ENCODE measurements at places on chromosomes 16 and 17.

GRCh38 chr17:33013596-33014375, 22.1 kb downstream of the SPACA3 start:
- H3K36me3 ChIP-seq = no peaks in the 10 kb centered on the region
- no peak overlapping the region for H3K27ac ChIP-seq
- peaks cover 15% of the 10 kb centered on the region for H3K27me3 ChIP-seq
- no peaks in the 10 kb centered on the region for H3K4me1 ChIP-seq
- H3K4me3 ChIP-seq = no peak overlapping the region

DNA sequence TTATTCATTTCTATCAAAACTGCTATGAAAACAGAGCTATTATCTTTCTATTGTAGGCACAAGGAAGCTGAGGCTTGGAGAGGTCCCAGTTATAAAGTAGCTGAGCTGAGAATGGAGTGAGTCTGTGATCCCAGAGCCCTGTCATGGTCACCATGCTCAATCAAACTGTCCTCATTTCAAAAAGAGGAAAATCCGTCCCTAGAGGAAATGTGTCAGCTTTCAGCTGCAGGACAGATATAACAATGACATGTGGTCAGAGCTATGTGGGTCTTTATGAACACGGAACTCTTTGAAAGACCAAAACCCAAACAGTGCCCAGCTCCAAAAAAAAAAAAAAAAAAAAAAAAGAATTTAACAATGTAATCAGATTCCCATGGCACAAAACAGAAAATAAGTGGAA, 266.1 kb downstream of the XYLT1 start:
- H3K4me3 ChIP-seq = no peak overlapping the region
- peaks cover 7% of the 10 kb centered on the region for H3K4me1 ChIP-seq
- no peaks in the 10 kb centered on the region for H3K27me3 ChIP-seq
- H3K36me3 ChIP-seq = peaks cover 25% of the 10 kb centered on the region
- H3K27ac ChIP-seq = no peak overlapping the region

DNA sequence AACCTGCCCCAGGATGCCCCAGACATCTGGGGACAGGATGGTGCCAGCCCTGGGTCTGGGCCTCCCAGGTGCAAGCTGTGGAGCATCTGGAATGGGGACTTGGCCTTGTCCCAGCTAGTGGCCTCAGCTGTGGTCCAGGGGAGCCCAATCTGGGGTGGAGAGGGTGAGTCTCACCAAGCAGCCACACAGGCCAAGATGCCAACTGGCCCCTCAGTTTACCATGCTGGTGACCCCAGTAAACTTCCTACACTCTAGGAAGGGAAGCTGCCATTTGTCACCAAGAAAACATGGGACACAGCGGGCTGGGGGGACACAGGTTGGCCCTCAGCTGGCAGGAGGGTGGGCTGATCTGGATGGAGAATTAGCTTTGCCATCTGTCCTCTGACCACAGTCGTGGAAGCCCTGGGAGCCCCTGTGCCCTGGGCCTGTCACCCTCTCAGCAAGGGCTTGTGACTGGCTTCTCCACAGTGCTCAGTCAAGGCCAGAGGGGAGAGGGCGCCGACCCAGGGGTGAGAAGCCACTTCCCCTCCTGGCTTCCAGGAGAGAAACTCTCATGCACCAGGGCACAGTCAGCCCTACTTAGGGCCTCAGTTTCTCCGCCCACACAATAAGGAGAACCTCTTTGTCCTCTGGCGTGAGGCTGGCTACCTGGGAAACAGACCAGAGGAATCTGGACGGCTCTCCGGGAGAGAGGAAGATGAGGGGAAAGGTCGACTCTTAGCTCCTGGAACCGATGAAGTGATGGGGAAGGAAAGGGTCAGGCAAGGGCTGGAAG, 126.4 kb upstream of the SMURF2 start:
- H3K36me3 ChIP-seq = peaks cover 41% of the 10 kb centered on the region
- H3K4me1 ChIP-seq = peaks cover 9% of the 10 kb centered on the region
- DNase-seq = no peak
- no peak overlapping the region for H3K27ac ChIP-seq
- H3K27me3 ChIP-seq = no peaks in the 10 kb centered on the region

- H3K4me3 ChIP-seq = no peak overlapping the region
- peaks cover 5% of the 10 kb centered on the region for H3K4me1 ChIP-seq
- no peak for DNase-seq
- H3K27ac ChIP-seq = no peak overlapping the region
Observed at GRCh38 chr16:54165912-54166865, 120.4 kb downstream of the IRX3 start.

GRCh38 chr17:49931416-49932137, 37.4 kb upstream of the DLX4 start:
- no peak for DNase-seq
- H3K4me1 ChIP-seq = no peaks in the 10 kb centered on the region
- no peaks in the 10 kb centered on the region for H3K36me3 ChIP-seq
- no peak overlapping the region for H3K4me3 ChIP-seq
- H3K27me3 ChIP-seq = peaks cover 61% of the 10 kb centered on the region

DNA sequence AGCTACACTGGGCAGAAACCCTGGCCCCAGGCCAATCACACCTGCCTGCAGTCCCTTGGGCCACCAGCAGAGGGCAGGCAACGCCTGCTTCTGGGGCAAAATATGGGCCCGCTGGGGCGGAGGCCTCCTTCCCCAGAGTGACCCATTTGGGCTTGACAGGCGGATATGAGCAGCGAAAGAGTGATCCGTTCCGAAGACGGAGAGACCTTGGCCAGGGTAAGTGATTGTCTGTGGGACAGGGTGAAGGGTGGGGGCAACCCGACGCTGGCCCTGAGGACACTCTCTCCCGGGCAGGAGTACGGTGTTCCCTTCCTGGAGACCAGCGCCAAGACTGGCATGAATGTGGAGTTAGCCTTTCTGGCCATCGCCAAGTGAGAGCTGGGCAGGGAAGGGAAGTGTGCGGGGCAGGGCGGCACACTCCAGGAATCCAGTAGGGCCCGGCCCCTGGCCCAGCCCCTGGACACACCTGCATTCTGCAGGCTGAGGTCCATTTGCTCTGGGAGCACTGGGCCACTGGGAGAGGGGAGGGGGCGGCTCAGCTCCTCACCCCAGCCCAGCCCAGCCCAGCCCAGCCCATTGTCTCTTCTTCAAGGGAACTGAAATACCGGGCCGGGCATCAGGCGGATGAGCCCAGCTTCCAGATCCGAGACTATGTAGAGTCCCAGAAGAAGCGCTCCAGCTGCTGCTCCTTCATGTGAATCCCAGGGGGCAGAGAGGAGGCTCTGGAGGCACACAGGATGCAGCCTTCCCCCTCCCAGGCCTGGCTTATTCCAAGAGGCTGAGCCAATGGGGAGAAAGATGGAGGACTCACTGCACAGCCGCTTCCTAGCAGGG, 3.5 kb upstream of the NHERF1 start:
- H3K36me3 ChIP-seq = peaks cover 5% of the 10 kb centered on the region
- H3K4me1 ChIP-seq = peaks cover 79% of the 10 kb centered on the region

- no peaks in the 10 kb centered on the region for H3K36me3 ChIP-seq
- H3K4me1 ChIP-seq = no peaks in the 10 kb centered on the region
- no peaks in the 10 kb centered on the region for H3K27me3 ChIP-seq
- DNase-seq = no peak
- H3K4me3 ChIP-seq = no peak overlapping the region
Observed at GRCh38 chr17:71667661-71668060, 453.2 kb upstream of the SOX9 start.

GRCh38 chr16:22633799-22634198, 123.1 kb downstream of the NPIPB5 start:
- no peak overlapping the region for H3K4me3 ChIP-seq
- no peaks in the 10 kb centered on the region for H3K36me3 ChIP-seq
- no peak for DNase-seq
- H3K27ac ChIP-seq = no peak overlapping the region
- H3K27me3 ChIP-seq = peaks cover 9% of the 10 kb centered on the region

GRCh38 chr17:74008196-74008595, 195.3 kb upstream of the RPL38 start:
- H3K36me3 ChIP-seq = no peaks in the 10 kb centered on the region
- H3K4me1 ChIP-seq = peaks cover 13% of the 10 kb centered on the region
- H3K4me3 ChIP-seq = no peak overlapping the region
- H3K27ac ChIP-seq = no peak overlapping the region

GRCh38 chr16:14378689-14379467, 251.2 kb downstream of the PARN start:
- no peaks in the 10 kb centered on the region for H3K36me3 ChIP-seq
- peaks cover 2% of the 10 kb centered on the region for H3K27me3 ChIP-seq
- no peak for DNase-seq
- H3K4me1 ChIP-seq = no peaks in the 10 kb centered on the region
- no peak overlapping the region for H3K27ac ChIP-seq

DNA sequence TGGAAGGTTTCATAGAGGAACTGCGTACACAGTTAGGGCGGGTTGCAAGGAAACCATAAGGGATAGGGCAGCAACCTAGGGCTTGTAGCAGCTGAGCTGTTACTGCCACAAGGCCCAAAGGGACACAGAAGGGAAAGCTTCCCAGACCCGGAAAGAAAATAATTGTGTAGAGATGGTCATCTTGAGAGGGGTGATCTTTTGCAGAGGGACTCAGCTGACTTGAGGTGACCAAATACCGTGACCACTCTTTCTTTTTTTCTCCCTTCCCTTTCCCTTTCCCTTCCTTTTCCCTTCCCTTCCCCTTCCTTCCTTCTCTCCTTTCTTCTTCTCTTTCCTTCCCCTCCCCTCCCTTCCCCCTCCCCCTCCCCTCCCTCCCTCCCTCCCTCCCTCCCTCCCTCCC, 8.5 kb upstream of the CREBBP start:
- H3K27ac ChIP-seq = no peak overlapping the region
- no peaks in the 10 kb centered on the region for H3K36me3 ChIP-seq
- peaks cover 1% of the 10 kb centered on the region for H3K27me3 ChIP-seq

- H3K36me3 ChIP-seq = no peaks in the 10 kb centered on the region
- no peaks in the 10 kb centered on the region for H3K27me3 ChIP-seq
- no peak overlapping the region for H3K27ac ChIP-seq
- no peaks in the 10 kb centered on the region for H3K4me1 ChIP-seq
- no peak for DNase-seq
Observed at GRCh38 chr17:1947743-1948516, 77.2 kb downstream of the RTN4RL1 start.

DNA sequence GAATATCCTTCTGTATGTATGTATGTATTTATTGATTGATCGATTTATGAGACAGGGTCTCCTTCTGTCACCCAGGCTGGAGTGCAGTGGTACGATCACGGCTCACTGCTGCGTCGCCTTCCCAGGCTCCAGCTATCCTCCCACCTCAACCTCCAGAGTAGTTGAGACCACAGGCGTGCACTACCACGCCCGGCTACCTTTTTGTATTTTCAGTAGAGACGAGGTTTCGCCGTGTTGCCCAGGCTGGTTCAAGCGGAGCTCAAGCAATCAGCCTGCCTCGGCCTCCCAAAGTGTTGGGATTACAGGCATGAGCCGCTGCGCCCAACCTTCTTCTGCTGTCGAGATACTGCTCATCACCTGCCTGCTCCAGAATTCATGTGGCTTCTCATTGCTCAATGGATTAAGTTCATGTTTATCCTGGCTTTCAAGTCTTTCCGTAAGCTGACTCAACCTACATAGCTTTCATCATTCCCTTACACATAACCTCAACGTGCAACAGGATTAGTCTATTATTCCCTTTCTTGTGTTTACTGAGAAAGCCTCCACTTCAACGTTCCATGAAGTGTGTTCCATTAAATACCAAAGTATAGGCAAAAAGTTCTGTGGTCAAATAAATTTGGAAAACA, 13.6 kb downstream of the TAC4 start:
- H3K27me3 ChIP-seq = no peaks in the 10 kb centered on the region
- H3K36me3 ChIP-seq = peaks cover 64% of the 10 kb centered on the region
- peaks cover 6% of the 10 kb centered on the region for H3K4me1 ChIP-seq
- H3K27ac ChIP-seq = peak overlapping the region; percentile 58

DNA sequence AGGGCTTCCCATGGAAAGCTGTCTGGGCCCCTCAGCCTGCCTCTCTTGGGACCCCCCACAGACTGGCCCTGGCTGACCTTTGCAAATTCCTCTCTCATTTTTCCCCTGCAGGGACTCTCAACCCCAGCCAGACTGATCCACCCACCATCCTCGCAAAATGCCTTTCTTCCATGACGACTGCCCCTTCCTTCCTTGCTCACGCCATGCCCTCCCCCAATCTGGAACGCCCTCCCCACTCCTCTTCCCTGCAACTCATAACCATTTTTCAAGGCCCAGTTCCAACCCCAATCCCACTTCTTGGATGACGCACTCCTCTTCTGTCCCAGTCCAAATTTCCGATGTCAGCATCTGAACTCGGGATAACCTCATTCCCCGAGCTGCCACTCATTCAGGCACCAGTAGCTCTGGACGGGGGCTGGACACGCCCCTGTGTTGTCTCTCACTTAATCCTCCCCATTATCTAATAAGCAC, 1.3 kb upstream of the DNAI2 start:
- no peak for DNase-seq
- peaks cover 8% of the 10 kb centered on the region for H3K27me3 ChIP-seq
- H3K36me3 ChIP-seq = no peaks in the 10 kb centered on the region
- no peak overlapping the region for H3K27ac ChIP-seq

GRCh38 chr16:46812781-46813540, 18.0 kb downstream of the C16orf87 start:
- no peak overlapping the region for H3K27ac ChIP-seq
- no peaks in the 10 kb centered on the region for H3K27me3 ChIP-seq
- peaks cover 46% of the 10 kb centered on the region for H3K4me1 ChIP-seq
- no peak overlapping the region for H3K4me3 ChIP-seq
- DNase-seq = no peak
- peaks cover 6% of the 10 kb centered on the region for H3K36me3 ChIP-seq

DNA sequence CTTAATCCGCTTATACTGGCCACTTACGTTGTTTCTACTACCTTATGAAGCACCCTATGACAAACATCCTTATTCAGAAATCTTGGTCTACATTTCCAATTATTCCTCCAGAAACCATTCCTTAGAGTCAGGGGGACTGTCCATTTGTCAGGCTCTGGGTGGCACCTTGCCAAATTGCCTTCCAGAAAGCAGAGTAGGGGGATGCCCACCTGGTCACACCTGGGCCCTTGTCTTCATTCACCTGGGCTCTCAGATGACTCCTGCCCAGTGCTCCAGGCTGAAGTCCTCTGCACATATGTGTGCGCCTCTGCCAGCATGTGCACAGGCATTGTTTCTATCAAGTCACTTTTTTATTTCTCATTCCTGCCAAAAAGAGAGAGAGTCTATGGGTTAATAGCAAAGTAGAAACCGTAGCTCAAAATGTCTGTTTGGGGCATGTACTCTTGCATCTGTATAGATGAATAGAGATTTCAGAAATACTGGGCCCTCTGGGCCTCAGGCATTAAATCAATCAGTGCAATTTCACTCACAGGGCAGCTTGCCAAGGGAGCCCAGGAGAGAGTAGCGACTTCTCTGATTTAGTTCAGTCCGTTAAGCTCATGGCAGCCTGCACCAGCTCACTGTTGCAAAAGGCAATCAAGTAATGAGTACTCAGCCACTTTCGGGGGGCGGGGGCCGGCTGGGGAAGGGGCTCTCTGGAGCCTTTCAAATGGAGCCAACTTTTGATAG, 104.7 kb downstream of the SOCS1 start:
- H3K27me3 ChIP-seq = no peaks in the 10 kb centered on the region
- no peak for DNase-seq
- peaks cover 20% of the 10 kb centered on the region for H3K36me3 ChIP-seq
- H3K4me1 ChIP-seq = peaks cover 20% of the 10 kb centered on the region

- H3K36me3 ChIP-seq = peaks cover 23% of the 10 kb centered on the region
- H3K27ac ChIP-seq = no peak overlapping the region
- no peaks in the 10 kb centered on the region for H3K4me1 ChIP-seq
- no peak for DNase-seq
Observed at GRCh38 chr17:32654324-32654723, 167.5 kb downstream of the CDK5R1 start.

- no peak for DNase-seq
- H3K27ac ChIP-seq = no peak overlapping the region
- peaks cover 8% of the 10 kb centered on the region for H3K36me3 ChIP-seq
- H3K27me3 ChIP-seq = peaks cover 4% of the 10 kb centered on the region
Observed at GRCh38 chr16:24848065-24848464, 2.3 kb downstream of the SLC5A11 start.

GRCh38 chr17:80786470-80786869, 205.2 kb upstream of the CHMP6 start:
- H3K27ac ChIP-seq = peak overlapping the region; percentile 96
- peak overlapping the region; percentile 62 for H3K4me3 ChIP-seq
- DNase-seq = no peak
- no peaks in the 10 kb centered on the region for H3K27me3 ChIP-seq
- no peaks in the 10 kb centered on the region for H3K36me3 ChIP-seq
